NCI-H1105 treated with DMSO at 0.1 percent for 48 hours (cell line): ENCODE measurements at places on chromosomes 6 and 20.
A peak's percentile ranks its signal among the peaks of the same experiment; 100 is the strongest.

- peak; percentile 79 for DNase-seq
Observed at GRCh38 chr6:111552958-111553357, 52.7 kb downstream of the TRAF3IP2 start.

DNA sequence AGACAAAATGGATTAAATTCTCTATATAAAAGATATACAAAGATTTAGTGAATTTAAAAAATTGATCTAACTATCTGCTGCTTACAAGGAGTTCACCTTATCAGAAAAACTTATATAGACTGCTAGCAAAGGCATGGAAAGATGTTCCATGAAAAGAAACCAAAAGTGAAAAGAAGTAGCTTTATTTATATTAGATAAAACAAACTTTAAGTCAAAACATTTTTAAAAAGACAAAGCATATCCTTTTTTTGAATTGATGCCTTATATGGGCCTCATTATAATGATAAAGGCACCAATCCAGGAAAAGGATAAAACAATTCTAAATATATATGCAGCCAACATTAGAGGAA, 334.2 kb downstream of the MEI4 start:
- no peak for DNase-seq

GRCh38 chr20:49853640-49854039, 41.0 kb downstream of the SLC9A8 start:
- no peak for DNase-seq

GRCh38 chr6:131937703-131938631, 13.2 kb downstream of the CCN2 start:
- DNase-seq = peak; percentile 29

GRCh38 chr6:134630508-134631121, 312.7 kb upstream of the SGK1 start:
- DNase-seq = no peak

DNA sequence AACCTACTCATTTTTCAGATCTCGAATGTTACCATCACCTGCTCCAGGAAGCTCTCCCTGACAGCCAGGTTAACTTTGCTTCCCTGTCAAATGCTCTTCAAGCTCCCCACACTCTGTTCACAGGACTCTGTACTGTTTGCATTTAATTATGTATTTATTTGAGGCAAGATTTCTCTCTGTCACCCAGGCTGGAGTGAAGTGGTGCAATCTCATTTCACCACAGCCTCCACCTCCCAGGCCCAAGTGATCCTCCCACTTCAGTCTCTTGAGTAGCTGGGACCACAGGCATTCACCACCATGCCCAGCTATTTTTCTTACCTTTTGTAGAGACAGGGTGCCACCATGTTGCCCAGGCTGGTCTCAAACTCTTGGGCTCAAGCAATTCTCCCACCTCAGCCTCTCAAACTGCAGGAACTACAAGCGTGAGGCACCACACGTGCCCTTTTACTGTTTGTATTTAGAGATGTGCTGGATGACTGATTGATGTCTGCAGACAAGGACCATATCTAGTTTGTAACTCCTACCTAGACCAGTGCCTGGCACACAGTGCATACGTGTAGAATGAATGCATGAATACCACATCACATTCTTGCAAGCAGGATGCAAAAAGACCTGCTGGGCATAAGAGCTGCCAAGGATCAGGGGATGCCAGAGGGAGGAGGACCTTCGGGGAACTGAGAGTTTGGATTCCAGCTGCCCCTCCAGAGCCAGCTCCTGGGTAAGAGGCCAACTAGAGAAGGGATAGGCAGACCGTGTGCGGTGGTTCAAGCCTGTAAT, 15.6 kb upstream of the CBFA2T2 start:
- no peak for DNase-seq

DNA sequence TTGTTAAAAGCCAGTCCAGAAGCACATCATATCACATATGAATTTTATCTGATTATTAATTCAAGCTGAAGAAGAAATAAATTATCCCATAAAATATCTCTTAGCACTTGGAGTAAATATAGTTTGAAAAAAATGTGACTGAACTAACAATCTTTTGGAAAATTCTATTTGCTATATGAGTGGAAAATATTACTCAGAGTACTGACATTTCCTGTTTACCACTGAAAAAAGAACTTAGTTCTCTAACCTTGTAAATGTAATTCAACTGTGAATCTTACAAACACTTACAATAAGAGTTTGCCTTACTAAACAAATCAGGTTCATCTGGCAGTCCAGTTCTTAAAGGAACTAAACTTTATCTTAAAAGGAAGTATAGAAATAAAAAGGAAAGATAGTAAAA, 44.2 kb downstream of the MOXD1 start:
- no peak for DNase-seq

GRCh38 chr6:91874971-91875370, 1288.1 kb upstream of the MAP3K7 start:
- DNase-seq = no peak

- no peak for DNase-seq
Observed at GRCh38 chr6:10528158-10528981, 7.2 kb downstream of the GCNT2 start.

DNA sequence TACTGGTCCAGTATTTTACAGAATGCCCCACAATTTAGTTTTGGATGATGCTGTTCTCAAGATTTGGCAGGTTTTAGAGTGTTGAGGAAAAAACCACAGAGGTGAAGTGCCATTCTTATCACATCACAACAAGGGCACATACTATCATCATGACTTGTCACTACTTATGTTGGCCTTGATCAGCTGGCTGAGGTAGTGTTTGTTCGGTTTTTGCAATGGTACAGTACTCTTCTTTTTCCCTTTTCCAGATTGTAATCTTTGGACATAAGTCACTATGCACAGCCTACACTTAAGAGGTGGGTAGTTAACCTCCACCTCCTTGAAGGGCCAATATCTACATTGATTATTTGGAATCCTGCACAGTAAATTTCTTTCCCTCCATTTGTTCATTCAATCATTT, 8.8 kb downstream of the TENT5A start:
- DNase-seq = no peak

DNA sequence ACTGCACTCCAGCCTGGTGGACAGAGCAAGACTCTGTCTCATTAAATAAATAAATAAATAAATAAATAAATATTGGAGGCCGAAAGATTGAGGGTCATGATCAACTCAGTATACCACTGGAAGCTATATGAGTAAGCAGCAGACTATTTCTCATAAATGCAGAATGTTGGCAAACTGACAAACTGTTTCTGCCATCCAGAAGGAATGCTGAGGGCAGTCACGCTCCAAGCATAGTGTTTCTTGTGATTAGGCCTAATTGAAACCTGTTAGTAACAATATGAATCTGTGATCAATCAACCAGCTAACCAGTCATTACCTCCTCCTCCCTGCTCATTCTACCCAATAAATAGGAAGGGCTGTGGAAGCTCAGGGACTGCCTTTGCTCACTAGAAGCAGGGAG, 15.2 kb upstream of the KCNK15 start:
- no peak for DNase-seq

- DNase-seq = no peak
Observed at GRCh38 chr6:158544428-158544827, 15.5 kb upstream of the TMEM181 start.

DNA sequence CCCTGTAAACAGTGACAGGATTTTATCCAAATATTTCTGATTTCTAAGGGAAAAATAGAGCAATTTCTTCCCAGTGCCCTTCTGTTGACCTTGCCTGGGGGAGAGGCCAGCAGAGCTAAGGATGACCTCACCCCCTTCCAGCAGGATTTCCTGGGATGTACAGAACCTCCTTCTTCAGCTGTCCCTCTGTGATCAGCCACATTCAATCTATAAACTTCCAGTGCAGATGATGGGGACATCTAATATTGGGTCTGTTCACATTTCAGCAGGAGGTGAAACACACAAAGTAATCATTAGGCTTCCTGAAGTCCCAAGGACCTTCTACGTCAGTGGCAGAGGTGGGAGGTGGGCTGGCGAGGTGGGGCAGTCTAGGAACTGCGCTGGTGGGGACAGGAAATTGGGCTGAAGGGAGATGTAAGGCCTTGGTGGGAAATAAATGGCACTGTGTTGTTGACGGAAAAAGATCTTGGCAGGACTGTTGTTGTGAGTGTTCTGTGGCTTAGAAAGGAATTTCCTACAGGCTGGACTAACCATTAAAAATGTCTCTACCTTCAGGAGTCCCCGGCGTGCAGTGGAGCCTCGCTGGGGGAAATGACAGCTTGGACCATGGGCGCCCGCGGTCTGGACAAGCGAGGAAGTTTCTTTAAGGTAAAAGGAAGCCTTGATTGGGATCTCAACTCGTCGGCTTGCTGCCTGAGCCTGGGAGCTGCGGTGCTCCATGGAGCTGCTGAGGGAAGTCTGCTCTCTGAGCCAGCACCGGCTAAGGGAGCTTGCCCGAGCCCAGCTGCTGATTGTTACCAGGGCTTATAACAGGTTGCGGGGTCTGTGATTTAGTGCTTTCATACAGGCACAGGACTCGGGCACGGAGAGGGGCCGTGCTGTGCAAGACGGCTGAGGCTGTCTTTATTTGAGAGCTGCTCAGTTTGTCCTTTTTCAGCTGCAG, 127.9 kb upstream of the NAA20 start:
- no peak for DNase-seq

GRCh38 chr20:22946596-22946995, 88.5 kb upstream of the SSTR4 start:
- no peak for DNase-seq

GRCh38 chr20:57675773-57676172, 34.0 kb downstream of the PMEPA1 start:
- DNase-seq = no peak

DNA sequence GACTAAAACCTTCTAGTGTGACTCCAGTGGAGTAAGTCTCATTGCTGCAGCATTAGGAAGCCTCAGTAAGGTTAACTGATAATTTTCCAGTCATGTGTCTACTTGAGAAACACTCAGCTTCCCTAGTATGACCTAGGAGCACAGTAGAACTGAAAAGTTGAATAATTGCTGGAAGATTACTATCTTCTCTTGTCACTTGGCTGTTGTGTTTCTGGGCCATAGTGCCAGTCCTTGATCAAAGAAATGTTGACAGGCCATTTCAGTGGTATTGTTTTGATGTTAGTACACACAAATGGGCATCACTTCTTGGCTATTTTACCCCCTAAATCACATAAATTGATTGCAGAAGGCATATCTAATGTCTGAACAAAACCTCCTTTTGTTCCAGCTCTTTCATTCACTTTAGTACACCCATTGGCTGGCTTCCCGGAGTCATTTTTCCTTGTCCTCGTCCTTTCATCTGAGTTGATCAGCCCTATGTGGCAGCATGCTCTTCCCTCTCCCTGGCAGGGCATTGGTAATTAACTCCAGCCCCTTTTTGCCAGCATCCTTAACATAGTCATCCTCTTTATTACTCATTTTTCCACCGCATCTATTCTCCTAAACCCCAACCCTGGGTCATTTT, 6.0 kb downstream of the ENPP3 start:
- peak; percentile 93 for DNase-seq

DNA sequence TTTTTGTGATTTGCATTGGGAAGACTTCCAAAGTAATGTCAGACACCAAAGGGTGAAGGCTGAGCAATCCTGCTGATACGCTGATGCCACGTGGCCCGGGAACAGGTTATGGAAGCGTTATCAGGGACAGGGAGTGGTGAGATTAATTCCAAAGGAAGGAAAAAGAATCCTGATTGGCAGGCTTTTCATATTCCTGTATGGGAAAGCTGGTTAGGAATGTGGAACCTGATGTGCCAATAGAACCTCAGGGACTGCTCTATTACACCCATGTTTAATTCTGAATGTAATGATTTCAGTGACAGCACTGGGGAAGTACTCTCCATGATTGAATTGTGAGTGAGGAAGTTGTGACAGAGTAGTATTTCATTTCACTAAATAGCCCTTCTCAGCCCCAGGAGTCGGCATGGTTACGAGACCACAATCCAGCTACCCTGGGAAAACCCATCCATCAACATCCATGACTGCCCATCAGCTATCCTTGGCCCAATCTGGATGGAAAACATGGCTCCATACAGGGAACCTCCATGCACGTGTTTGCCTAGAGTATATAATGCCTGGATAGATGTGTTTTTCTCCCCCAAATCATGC, 49.4 kb downstream of the F13A1 start:
- no peak for DNase-seq

- DNase-seq = peak; percentile 62
Observed at GRCh38 chr6:722077-722524, 29.2 kb upstream of the EXOC2 start.

- DNase-seq = no peak
Observed at GRCh38 chr6:80287607-80288006, 181.1 kb downstream of the BCKDHB start.

- no peak for DNase-seq
Observed at GRCh38 chr20:9015984-9016324, 52.9 kb upstream of the PLCB4 start.

- no peak for DNase-seq
Observed at GRCh38 chr20:50272030-50272723, 81.5 kb downstream of the CEBPB start.

- no peak for DNase-seq
Observed at GRCh38 chr6:110050440-110050813, 72.3 kb downstream of the GPR6 start.

- peak; percentile 99 for DNase-seq
Observed at GRCh38 chr20:41028359-41029149, at the start of gene TOP1. Gene TOP1, plus strand, starts transcription at chr20:41028822. Its CDS starts 246 bp downstream, at chr20:41029068.

- no peak for DNase-seq
Observed at GRCh38 chr20:36377348-36378326, 71.5 kb downstream of the DLGAP4 start.

DNA sequence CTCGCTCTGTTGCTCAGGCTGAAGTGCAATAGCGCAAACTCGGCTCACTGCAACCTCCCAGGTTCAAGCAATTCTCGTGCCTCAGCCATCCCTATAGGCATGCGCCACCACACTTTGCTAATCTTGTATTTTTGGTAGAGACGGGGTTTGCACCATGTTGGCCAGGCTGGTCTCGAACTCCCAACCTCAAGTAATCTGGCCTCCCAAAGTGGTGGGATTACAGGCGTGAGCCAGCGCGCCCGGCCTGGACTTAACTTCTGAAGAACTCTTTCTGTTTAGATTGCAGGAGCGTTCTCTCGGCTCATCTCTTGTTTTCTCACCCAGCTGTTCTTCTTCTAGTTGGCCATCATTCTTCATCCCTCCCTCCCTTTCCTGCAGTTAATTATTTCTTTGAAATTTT, 30.3 kb downstream of the GTF2H5 start:
- DNase-seq = no peak

GRCh38 chr20:5036828-5037227, 35.5 kb upstream of the SLC23A2 start:
- no peak for DNase-seq

GRCh38 chr6:31114970-31115849, 610 bp downstream of the PSORS1C1 start:
- DNase-seq = no peak

DNA sequence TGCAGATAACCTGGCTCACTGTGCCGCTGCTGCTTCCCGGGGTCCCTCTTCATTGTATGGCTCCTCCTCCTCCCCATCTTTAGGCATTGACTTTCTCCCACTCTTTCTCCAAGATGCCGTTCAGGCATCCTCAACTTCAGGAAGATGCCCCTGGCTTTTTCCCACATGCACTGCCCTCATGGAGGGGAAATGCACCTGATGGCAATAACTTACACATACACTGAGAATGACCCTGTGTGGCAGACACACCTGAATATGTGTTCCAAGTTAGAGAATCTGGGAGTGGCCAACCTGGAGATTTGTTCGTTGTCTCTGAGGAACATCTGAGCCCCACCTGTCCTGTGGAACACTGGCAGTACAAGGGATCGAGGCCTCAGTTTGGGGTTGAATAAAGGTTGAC, 273.9 kb upstream of the CHD6 start:
- no peak for DNase-seq
